Effector memory CD4-positive, alpha-beta T cell (primary cell): ENCODE measurements at places on chromosomes 2 and 18.

- H3K27ac ChIP-seq: no peak overlapping the region
- no peaks in the 10 kb centered on the region for H3K4me1 ChIP-seq
- H3K4me3 ChIP-seq: no peak overlapping the region
- no peaks in the 10 kb centered on the region for H3K27me3 ChIP-seq
- no peak for DNase-seq
Observed at GRCh38 chr18:56258178-56258577, 380.2 kb downstream of the TXNL1 start.

DNA sequence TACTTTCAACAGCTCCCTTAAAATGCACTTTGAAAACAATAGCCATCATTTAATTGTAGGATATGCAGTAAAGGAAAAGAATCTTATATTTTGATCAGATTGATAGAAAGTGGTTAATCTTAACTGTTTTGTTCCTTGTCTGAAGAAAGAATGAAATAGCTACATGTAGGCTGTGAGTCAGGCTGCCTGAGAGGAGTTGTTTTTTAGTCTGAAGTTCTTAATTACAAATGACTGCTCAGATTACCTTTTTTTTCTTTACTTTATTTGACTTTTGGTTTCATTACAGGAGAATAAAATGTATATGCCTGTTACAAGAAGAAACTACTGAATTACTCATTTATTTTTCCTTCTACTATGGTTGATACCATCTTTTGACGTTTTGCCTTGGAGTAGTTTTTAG is 56.8 kb downstream of the AGFG1 start:
- H3K36me3 ChIP-seq: peaks cover 38% of the 10 kb centered on the region
- DNase-seq: no peak
- no peaks in the 10 kb centered on the region for H3K27me3 ChIP-seq
- H3K4me3 ChIP-seq: no peak overlapping the region
- no peaks in the 10 kb centered on the region for H3K4me1 ChIP-seq

- no peaks in the 10 kb centered on the region for H3K27me3 ChIP-seq
- no peak overlapping the region for H3K27ac ChIP-seq
- DNase-seq: no peak
- H3K4me3 ChIP-seq: no peak overlapping the region
- no peaks in the 10 kb centered on the region for H3K36me3 ChIP-seq
Observed at GRCh38 chr18:41532344-41533086, 422.5 kb upstream of the PIK3C3 start.

- no peak overlapping the region for H3K27ac ChIP-seq
- no peaks in the 10 kb centered on the region for H3K27me3 ChIP-seq
- no peaks in the 10 kb centered on the region for H3K36me3 ChIP-seq
- H3K4me3 ChIP-seq: no peak overlapping the region
Observed at GRCh38 chr18:75784390-75784789, 356.9 kb upstream of the SMIM21 start.

GRCh38 chr2:191115391-191115790 is 35.4 kb downstream of the STAT4 start:
- peaks cover 6% of the 10 kb centered on the region for H3K36me3 ChIP-seq
- H3K27me3 ChIP-seq: no peaks in the 10 kb centered on the region
- peak; percentile 51 for DNase-seq
- H3K27ac ChIP-seq: peak overlapping the region; percentile 69
- H3K4me3 ChIP-seq: no peak overlapping the region
